ENCODE measurements at places on chromosomes 2 and 18.

DNA sequence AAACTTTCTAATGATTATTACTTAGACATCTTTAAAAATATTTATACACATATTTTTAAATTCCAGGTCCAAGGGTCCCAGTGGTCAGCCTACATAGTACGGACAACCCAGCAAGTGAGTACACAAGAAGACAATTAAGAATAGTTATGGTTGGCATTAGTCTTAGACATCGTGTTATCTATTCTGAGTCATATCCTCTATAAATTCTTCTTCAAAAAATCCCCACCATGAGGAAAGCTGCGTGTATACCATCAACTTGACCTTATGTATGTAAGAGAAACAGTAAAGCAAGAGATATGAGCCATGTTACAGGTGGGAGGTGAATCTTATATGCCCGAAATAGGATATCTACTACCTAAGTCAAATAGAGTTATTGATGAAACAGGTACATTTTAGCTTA, 1339.8 kb downstream of the DPP10 start:
- no peak for DNase-seq

DNA sequence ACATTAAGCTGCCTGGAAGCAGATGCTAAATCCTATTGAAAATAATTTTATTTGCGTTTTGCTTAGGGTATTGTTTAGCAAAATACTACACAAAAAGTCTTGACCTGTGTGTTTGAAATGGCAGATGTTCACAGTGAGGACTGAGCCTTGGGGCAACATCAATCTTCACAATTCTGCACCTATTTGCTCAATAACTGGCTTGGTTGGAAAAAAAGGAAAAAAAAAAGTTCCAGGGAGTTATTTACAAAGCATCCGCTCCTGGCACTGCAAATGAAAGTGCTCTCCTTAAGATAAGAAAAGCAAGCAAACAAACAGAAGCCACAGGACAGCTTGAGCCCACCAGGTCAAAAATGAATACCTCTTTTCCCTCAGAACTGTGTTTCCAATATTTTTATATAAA, 77.7 kb downstream of the MAP2 start:
- peak; percentile 13 for DNase-seq

- no peak for DNase-seq
These were observed 1400.4 kb downstream of the SUCLG1 start for GRCh38 chr2:83058683-83059082.

- peak; percentile 90 for DNase-seq
These were observed at the start of gene SMYD5 for GRCh38 chr2:73214120-73215035. TSS of gene SMYD5 (plus strand) at chr2:73214245. CDS start at chr2:73214267, 22 bp downstream.
